ENCODE measurements at places on chromosomes 5 and 9.

DNA sequence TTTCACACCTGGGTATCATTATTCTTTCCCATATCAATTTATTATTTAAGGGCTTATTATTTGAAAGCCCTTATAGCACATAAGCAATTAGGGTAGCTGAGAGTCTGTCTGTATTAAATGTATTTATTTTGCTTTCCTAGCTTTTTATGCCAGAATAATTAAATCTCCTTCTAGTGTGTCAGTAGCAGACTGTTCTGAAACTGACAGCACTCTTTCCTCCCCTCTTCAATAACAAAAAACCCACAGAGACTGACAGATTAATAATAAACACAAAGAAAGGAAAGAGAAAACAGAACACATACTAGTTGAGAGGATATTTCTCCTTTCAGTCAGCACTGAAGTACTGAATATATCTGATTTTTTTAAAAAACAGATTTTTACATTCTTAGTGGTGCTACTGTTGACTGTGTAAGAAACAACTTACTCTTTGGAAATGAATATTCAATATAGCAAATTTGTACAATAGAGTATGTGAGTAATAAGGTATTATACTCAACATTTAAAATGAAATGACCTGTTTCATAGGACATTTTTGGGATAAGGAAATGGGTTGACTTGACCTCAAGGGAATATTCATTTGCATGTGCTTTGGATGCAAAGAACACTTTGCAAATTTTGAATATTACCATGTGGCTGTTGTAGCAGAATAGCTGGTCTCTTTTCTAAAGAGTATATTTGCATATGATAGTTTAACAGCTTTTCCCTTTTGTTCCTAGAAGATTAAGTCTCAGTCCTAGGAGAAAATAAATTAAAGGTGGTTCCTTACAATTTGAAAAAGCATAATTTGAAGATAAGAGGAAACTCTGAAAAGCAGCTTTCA lies 208.3 kb downstream of the SPATA31D1 start:
- no peak for DNase-seq

GRCh38 chr5:177018341-177018740 lies 4.2 kb upstream of the ZNF346 start:
- DNase-seq = no peak

DNA sequence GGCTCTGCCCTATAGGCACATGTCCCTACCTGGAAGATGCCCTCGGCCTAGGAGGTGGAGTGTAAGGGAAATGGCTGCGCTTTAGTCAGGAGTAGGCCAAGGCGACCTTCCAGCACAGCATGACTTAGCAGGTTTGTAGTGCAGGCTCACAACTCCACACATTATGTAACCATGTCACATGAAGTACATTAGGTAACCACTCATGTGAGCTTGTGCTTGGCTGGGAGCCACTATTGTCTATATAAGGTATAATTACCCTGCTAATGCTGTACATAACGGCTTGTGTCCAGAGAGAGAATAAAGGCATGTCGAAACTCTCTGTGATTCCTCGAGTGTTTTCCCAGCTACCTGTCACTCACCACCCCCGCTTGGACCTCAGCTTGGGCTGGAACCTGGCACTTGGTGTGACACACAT lies 74.9 kb downstream of the CAMK4 start:
- DNase-seq = no peak

- DNase-seq = no peak
These were observed 409.7 kb downstream of the ADGRV1 start for GRCh38 chr5:90968319-90968718.

DNA sequence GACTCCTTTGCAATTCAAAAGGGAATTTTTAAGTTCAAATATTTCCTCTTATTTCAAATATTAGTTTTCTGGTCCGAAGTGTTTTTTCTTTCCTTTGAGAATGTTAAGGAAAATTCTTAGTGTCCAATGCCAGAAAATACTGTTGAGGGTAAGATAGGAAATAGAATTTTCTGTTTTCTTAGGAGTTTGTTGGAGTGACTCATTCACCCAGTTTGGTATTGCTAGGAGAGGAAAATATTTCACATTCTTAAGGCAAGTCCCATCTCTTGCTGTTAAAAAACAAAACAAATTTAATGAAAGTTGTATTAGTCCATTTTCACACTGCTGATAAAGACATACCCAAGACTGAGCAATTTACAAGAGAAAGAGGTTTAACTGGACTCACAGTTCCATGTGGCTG lies 349.2 kb upstream of the ADAMTSL1 start:
- no peak for DNase-seq

- peak; percentile 80 for DNase-seq
These were observed 165.6 kb upstream of the IER5L start for GRCh38 chr9:129343424-129344375.

DNA sequence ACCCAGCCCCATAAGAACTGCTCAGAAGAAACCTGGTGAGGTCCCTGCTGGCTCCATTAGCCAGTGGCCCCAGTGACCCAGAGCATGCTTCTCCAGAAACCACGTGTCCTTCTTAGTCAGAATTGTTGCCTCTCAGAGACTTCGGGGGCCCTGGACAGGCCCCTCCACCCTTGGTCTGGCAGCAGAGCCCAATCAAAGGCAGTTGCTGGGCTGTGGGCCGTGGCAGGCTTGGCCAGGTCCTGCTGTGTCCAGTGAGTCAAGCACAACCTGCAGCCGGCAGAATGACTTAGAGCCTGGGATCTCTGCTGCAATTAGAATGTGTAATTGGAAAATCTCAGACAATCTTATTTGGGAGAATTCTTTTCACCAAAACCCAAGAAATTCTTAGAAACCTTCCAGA lies 502.0 kb upstream of the KLF4 start:
- no peak for DNase-seq

- no peak for DNase-seq
These were observed 55.4 kb downstream of the BRINP1 start for GRCh38 chr9:119313846-119314245.

GRCh38 chr5:169637549-169638121 lies 560 bp downstream of the DOCK2 start:
- no peak for DNase-seq
